Activated CD8-positive, alpha-beta memory T cell treated with anti-CD3 and anti-CD28 coated beads for 1 hour (primary cell): ENCODE measurements at places on chromosomes 2 and 18.

GRCh38 chr2:107362993-107363392 is 463.7 kb upstream of the RGPD4 start:
- DNase-seq: no peak

- DNase-seq: no peak
Measured at GRCh38 chr2:9287400-9288045, 80.9 kb downstream of the ASAP2 start.

DNA sequence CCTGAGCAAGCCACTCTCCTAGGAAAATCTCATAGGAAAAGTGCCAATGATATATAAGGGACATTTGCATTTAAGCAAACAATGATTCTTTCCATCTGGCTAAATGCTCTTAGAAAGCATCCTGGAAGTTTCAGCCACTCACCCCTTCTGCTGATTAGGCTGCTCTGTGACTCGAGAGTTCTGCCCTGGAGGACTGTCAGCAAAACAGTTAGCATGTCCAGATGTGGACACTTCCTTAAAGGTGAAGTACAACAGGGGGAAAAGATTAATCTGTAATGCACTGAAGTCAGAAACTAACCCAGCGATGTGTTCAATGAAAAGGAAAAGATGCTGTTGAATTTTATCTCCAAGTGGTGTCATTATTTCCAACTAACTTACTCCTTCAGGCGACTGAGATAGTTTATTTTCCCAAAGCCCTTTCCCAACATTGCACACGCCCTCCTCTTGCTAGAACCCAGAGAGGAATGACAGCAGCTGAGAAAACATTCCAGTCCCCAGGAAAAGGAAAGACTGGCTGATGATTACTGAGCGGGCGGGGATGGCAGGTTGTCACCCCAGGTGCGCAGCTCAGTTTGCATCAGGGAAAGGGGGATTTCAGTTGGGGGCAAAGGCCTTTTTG is 214.0 kb downstream of the SS18 start:
- no peak for DNase-seq

- no peak for DNase-seq
Measured at GRCh38 chr2:126999106-126999756, 100.5 kb downstream of the TEX51 start.

DNA sequence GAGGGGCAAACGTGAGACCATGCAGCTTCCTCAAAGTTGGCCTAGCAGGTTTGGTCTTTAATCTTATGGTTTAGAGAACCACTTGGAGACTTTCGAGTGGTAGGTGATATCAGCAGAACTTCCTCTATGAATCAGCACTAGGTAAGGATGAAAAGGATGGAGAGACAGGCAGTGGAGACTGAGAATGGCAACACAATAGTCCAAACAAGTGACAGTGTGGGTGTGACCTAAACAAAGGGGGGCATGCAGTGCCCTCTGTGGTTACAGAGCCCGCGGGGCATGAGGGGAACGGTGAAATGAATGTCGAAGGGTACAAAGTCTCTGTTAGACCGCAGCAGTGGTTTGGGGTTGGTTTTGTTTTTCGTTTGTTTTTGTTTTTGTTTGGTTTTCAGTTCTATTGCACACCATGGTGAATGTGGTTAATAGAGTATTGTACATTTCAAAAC is 143.9 kb downstream of the L3MBTL4 start:
- DNase-seq: no peak

GRCh38 chr2:242060212-242060835 is 190.8 kb downstream of the RTP5 start:
- DNase-seq: no peak

DNA sequence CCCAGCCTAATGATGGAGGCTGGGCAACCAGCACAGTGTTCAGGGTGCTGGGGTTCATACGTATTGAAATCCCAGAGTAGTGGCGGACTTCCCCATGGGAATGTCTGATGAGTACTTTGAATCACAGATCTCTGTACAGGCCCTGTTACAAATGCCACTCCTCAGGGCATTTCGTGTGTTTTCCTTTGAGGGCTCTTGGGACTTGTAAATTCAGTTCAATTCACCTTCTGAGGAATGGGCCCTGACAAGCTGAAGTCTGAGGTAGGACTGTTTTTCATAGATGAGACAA is 288 bp upstream of the RDH14 start:
- no peak for DNase-seq

- peak; percentile 58 for DNase-seq
Measured at GRCh38 chr2:156333951-156334495, 1.5 kb upstream of the NR4A2 start.

GRCh38 chr2:64635976-64636911 is 17.5 kb downstream of the SERTAD2 start:
- no peak for DNase-seq

- no peak for DNase-seq
Measured at GRCh38 chr18:316393-316792, 48.5 kb upstream of the THOC1 start.

- no peak for DNase-seq
Measured at GRCh38 chr2:170157025-170157684, 20.8 kb upstream of the MYO3B start.

DNA sequence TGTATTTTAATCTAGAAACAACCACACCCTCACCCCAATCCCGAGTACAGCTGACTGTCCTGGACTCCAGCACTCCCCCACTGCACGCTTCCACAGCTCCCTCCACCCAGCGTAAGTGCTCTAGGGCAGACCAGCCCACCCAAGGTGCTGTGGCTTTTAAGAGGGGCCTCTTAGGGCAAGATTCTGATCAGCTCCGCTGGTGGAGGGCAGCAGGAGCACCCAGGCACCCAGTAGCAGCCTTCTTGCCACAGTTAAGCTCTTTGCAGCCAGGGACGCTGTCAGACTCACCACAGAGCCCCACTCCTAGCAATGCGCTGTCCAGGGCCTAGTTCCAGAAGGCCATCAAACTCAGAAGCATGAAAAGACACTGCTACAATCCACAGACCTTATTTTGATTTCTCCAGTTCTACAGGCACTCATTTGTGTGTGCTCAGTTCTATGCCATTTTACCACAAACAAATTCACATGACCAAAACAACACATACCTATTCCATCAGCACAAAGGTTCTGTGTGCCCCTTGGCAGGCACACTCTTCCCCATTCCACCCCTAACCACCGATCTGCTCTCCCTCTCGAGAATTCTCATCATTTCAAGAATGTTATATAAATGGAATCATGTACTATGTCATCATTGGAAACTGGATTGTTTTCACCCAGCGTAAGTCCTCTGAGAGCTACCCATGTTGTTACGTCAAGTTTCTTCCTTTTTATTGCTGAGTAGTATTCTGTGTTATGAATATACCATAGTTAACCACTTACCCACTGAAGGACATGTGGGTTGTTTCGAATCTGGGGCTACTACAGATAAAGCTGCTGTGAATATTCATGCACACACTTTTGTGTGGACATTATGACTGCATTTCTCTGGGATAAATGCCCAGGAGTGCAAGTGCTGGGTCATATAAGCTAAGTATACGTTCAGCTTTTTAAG is 40.4 kb downstream of the PTPN2 start:
- no peak for DNase-seq
